ENCODE measurements at places on chromosomes 12 and 14. TPM values are rescaled to one million over a fixed set of nuclear protein-coding genes. Genes with fewer than 3 reads are reported as not detected.

Gene ZNF268
- 19.8 TPM for polyA plus RNA-seq

Gene ABCC9
- not detected for polyA plus RNA-seq

Gene STYK1
- polyA plus RNA-seq: 2.1 TPM

Gene PZP
- 0.28 TPM for polyA plus RNA-seq

Gene SERPINA6
- not detected for polyA plus RNA-seq

Gene TAS2R9
- polyA plus RNA-seq: not detected

Gene AQP6
- polyA plus RNA-seq: not detected

Gene SLC17A8
- polyA plus RNA-seq: not detected

Gene PAWR
- 2.9 TPM for polyA plus RNA-seq

Gene SLC4A8
- polyA plus RNA-seq: 0.64 TPM

Gene FBXL14
- 30.4 TPM for polyA plus RNA-seq

Gene STAC3
- not detected for polyA plus RNA-seq

Gene IGFBP6
- polyA plus RNA-seq: 8.9 TPM

Gene SERPINA4
- polyA plus RNA-seq: not detected

Gene RPS26
- polyA plus RNA-seq: 1,127 TPM

Gene GLT8D2
- not detected for polyA plus RNA-seq

Gene EGLN3
- 2.5 TPM for polyA plus RNA-seq

Gene NEUROD4
- not detected for polyA plus RNA-seq

Gene VDR
- polyA plus RNA-seq: 0.54 TPM

Gene GALNT4
- polyA plus RNA-seq: 5.3 TPM

Gene ISCA2
- polyA plus RNA-seq: 77.8 TPM

Gene KRT71
- not detected for polyA plus RNA-seq

Gene ART4
- not detected for polyA plus RNA-seq

Gene TMEM179
- not detected for polyA plus RNA-seq

Gene GPR135
- 0.64 TPM for polyA plus RNA-seq

Gene TCL1B
- polyA plus RNA-seq: not detected

Gene DEGS2
- 0.72 TPM for polyA plus RNA-seq

Gene SSTR1
- polyA plus RNA-seq: not detected

Gene GPRC5A
- polyA plus RNA-seq: not detected

Gene PTGDR
- 50.8 TPM for polyA plus RNA-seq

Gene ACTN1
- polyA plus RNA-seq: 47.4 TPM

Gene PRR13
- polyA plus RNA-seq: 602 TPM

Gene RGS6
- polyA plus RNA-seq: not detected

Gene TMPRSS12
- not detected for polyA plus RNA-seq

Gene CRACR2A
- polyA plus RNA-seq: 23.3 TPM

Gene MTHFD1
- 41.1 TPM for polyA plus RNA-seq

Gene SLC25A29
- polyA plus RNA-seq: 7.0 TPM

Gene CFL2
- 10.2 TPM for polyA plus RNA-seq

Gene AKAP3
- polyA plus RNA-seq: 1.6 TPM

Gene KRT7
- not detected for polyA plus RNA-seq

Gene MAP3K12
- 6.9 TPM for polyA plus RNA-seq

Gene GPR68
- polyA plus RNA-seq: 22.7 TPM

Gene HOXC9
- not detected for polyA plus RNA-seq

Gene KRT85
- polyA plus RNA-seq: not detected

Gene MIP
- polyA plus RNA-seq: 0.07 TPM

Gene PELI2
- 1.0 TPM for polyA plus RNA-seq

Gene MOAP1
- polyA plus RNA-seq: 67.4 TPM

Gene ALDH1L2
- not detected for polyA plus RNA-seq

Gene RAB15
- 4.2 TPM for polyA plus RNA-seq

Gene TMEM253
- not detected for polyA plus RNA-seq

Gene OTOGL
- polyA plus RNA-seq: not detected

Gene LGALS3
- polyA plus RNA-seq: 78.0 TPM
